ENCODE measurements at places on chromosomes 2 and 18. TPM values are rescaled to one million over a fixed set of nuclear protein-coding genes. Genes with fewer than 3 reads are reported as not detected.

Gene OTOS
- not detected for total RNA-seq

Gene GALM
- 2.2 TPM for total RNA-seq

Gene PAX3
- not detected for total RNA-seq

Gene ACVR1C
- 12.5 TPM for total RNA-seq

Gene CPO
- total RNA-seq = not detected

Gene CGREF1
- total RNA-seq = 29.1 TPM

Gene CYB5A
- 14.4 TPM for total RNA-seq

Gene RTP5
- 3.1 TPM for total RNA-seq

Gene PAIP2B
- total RNA-seq = 14.1 TPM

Gene RNF103
- total RNA-seq = 62.0 TPM

Gene AKAIN1
- 3.8 TPM for total RNA-seq

Gene SCN9A
- total RNA-seq = 144 TPM

Gene UGT1A5
- not detected for total RNA-seq

Gene PLB1
- total RNA-seq = 4.4 TPM

Gene ARHGEF4
- 47.9 TPM for total RNA-seq

Gene CDH19
- not detected for total RNA-seq
